ENCODE measurements at places on chromosomes 7 and 10.
A peak's percentile ranks its signal among the peaks of the same experiment; 100 is the strongest.

GRCh38 chr7:69596723-69597277 is 1.5 kb upstream of the AUTS2 start:
- DNase-seq, result no peak

GRCh38 chr7:56062382-56062781 is 1.7 kb upstream of the SUMF2 start:
- DNase-seq, result no peak

- peak; percentile 3 for DNase-seq
Measured at GRCh38 chr10:84783386-84783785, 455.0 kb downstream of the CCSER2 start.

DNA sequence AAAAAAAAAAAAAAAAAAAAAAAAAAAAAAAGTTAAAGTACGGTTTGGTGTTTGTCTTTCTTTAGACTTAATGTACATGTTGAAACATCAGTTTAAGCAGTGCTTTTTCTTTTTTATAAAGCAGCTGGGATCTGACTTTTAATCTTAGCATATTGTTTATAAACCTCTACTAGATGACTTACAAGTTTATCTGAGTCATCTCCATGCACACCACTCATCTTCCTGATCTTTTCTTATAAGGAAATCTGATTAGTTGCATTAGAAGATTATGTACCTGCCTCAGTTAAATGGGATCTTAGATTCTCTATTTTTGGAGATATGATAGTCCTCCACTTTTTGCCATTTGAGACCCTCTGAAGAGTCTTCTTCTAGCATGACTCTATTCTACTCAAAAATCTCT is 391.9 kb upstream of the LRGUK start:
- no peak for DNase-seq

DNA sequence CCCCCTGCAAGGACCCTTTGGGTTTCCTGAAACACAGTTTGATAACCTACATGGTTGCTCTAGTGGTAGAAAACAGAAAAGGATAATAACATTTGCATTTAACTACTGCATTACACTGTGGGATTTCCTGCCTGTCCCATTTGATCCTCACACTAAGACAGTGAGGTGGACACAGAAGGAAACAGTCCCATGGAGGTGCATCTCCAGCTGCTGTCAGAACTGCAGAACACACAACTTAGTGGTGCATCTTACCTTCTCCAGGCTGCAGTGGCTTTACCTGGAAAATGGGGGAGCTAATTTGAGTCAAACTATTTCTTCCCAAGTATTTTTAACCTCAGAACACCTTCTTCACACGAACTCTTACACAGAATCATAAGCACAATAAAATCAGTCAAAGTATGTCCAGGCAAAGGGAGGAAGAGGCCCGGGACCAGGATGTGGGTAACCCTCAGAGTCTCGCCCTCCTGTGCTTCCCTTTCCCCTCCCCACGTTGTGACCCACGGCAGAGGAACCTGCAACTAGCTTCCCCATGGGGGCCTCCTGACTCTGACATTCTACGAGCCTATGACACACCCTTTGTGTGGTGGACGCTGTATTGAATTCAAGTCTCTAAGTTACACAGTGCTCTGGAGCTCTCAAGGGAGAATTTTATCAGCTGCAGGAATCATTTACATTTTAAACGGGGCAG is 33.7 kb downstream of the SCRN1 start:
- no peak for DNase-seq

- DNase-seq, result no peak
Measured at GRCh38 chr7:30451539-30452279, 26.9 kb downstream of the NOD1 start.

DNA sequence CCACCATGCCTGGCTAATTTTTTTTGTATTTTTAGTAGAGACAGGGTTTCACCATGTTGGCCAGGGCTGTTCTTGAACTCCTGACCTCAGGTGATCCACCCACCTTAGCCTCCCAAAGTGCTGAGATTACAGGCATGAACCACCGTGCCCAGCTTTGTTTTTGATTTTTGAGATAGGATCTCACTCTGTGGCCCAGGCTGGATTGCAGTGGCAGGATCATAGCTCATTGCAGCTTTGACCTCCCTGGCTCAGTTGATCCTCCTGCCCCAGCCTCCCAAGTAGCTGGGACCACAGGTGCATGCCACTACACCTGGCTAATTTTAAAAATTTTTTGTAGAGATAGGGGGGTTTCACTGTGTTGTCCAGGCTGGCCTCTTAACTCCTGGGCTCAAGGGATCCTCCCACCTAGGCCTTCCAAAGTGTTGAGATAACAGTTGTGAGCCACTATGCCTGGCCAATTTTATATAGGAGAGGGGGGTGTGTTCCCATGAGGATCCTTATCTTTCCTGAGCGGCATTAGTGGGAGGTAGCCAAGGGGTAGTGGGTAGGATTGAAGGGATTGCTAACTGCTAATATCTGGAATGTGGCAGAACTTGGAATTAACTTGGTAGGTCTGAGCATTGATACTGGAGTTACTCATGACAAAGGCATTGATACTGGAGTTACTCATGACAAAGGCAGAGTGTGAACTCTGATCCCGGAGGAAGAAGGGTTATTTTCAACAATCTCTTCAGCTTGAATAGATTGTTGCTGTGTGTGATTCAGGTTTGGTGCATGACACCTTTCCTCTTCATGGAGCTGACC is 1.0 kb upstream of the NOLC1 start:
- no peak for DNase-seq

DNA sequence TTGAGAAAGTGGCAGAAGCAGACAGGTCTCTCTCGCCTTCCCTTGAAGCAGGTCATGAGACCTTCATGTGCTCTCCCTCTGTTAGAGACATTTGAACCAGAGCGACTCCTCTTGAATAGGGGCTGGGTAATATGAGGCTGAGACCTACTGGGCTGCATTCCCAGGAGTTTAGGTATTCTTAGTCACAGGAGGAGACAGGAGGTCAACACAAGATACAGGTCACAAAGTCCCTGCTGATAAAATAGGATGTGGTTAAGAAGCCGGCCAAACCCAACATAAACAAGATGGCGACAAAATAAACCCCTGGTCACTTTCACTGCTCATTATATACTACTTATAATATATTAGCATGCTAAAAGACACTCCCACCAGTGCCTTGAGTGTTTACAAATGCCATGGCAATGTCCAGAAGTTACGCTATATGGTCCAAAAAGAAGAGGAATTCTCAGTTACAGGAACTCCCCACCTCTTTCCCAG is 43.5 kb upstream of the MSRB2 start:
- DNase-seq, result no peak

DNA sequence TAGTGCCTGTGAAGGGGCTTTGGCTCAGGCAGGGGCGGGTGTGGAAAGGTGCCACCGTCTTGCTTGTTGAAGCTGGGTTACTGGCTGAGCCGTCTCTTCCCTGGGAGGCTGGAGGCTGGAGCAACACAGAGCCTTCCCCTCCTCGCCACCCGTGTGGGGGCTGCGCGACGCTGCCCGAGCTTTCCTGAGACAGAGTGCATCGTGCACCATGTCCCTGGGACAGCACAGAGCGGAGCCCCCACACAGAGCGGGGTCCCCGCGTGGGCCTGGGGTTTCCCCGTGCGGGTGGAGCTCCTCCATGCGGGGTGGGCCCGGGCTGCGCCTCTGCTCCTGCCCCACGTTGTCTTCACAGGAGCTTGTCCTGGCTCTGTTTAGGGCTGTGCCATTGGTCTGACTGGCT is 69.9 kb downstream of the INPP5A start:
- no peak for DNase-seq

DNA sequence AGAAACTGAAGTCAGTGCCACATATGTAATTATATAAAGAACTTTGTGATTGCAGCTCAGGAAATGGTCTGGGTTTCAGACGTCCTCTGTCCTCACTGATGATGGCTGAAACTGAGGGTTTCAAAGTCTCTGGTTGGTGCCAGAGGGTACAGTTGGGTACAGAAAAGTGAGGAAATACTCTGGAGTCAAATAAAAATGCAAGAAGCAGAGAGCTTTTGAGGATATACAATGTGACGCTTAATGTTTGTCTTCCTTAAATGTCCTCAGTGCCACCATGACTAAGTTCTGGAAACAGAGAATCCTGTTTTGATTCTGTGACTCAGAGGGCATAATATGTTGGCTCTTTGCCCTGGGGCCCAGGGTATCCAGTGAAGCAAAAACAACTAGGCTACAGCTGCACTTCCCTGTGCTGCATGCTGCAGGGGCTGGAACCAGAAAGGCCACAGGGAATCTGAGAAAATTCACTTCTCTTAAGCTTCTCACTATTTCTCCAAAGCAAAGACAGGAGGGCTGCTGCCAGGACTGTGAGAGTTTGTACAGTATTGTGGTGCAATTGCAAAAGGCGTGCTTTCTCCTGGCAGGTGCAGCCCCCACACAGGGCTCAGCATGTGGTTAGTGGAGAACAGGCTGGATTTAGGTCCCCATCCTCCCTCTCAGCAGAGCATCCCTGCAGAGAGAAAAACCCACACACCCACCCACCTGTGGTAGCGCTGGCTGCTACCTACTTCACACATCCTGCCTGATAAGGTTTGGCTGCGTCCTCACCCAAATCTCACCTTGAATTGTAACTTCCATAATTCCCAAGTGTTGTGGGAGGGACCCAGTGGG is 169.5 kb upstream of the SVIL start:
- DNase-seq, result no peak

- no peak for DNase-seq
Measured at GRCh38 chr7:156907656-156908055, 14.7 kb upstream of the LMBR1 start.

All from substantia nigra (tissue), 51 donors.